ENCODE measurements at places on chromosomes 4 and X.

DNA sequence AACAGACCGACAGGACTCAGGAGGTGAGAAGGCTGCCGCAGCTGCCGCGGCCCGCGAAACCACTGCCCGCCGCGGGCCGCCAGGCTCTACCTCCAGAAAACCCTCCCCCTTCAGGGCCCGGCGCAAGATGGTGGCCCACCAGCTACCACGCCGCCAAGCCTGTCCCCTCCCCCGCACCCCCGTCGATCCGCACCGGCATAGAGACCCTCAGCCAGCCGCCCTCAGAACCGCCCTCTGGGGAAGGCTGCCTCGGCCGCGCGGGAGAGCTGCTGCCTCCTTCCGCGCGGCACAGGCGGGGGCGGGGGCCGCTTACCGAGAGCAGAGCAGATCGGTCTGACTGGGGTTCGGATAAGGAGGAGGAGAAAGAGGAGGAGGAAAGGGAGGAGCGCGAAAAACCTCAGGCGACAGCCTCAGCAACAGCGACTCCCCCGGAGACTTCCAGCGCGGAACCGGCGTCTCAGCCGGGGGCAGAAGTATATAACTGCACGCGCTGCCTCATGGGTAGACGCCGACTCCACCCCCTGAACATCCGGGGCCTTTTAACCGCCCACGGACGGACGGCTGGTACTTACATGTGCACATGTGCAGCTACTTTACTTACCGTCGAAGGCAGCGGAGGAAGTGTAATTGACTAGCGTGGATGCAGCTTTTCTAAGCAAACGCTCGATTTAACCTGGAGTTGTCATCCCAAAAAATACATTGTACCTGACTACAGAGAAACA, at the start of gene ZNF280C:
Gene ZNF280C, minus strand, starts transcription at position 451 of the 722 bp plus-strand sequence. CDS start 8,450 bp downstream, outside the sequence.
- DNase-seq, result peak; percentile 83

DNA sequence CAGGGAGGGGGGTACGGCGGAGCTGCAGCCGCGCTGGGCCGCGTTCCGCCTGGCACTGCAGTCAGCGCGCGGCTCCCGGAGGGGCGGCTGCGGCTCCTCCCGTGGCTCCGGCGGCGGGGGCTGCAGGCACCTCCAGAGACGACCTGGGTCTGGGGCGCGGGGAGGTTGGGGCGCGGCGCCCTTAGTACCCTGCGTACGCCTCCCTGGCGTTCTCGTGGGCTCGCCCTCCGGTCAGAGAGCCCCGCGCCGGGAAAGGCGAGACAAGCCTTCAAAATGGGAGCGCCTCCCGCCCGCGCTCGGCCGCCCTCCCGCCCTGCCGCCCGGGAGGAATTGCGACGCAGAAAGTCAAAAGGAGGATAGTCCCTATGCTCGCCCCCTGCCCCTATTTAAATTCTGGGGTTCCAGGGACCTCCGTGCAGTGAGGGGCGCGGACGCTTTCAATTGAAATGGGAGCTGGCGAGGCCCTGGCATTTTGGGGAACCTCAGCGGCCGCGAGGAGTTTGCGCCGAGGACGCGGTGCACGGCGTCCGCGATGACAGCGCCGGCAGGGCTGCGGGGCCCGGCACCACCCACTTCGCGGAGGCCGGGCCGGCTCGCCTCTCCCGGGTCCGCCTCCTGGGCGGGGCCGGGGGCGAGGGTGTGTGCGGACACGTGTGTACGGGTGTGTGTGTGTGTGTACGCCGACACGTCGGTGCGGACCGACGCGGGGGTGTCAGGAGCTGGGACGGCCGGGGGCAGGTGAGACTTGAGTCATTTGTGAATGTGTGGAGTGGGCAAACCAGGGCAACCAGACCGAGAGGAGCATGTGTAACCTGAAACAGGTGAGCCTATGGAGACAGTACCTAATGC, 544 bp downstream of the HERC3 start:
- peak; percentile 57 for DNase-seq

- no peak for DNase-seq
Measured at GRCh38 chr4:105128208-105128607, 18.5 kb upstream of the TET2 start.

- DNase-seq, result no peak
Measured at GRCh38 chr4:143354990-143355389, 18.3 kb downstream of the GAB1 start.

DNA sequence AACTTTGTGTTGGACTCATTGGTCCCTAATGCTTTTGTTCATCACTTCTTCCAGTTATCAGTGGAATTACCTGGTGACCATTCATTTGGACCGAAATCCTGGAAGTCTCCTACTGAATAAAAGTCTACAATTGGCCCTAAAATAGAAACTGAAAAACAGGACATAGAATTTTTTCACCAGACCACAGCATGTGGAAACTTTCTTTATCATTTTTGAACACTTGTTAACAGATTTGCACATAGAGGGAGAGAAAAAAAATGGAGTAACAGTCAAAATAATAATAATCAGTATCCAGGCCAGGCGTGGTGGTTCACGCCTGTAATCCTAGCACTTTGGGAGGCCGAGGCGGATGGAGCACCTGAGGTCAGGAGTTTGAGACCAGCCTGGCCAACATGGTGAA, 7.1 kb downstream of the EPGN start:
- no peak for DNase-seq

DNA sequence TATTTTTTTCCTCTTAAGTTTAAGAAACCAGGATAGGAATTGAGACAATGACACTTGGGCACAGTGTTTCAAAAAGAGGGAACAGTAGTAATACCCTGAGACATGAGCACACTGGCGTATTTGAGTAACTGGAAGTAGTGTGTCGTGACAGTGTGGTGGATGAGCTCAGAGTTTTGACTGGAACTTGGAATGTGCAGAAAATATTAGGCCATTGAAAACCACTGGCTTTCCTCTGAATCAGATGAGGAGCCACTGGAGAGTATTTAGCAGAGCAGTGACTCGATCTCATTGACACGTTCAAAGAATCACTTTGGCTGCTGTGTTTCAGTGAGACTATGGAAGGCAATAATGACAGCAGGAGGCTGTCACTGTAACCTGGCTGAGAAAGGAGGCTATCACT, 1531.2 kb downstream of the STIM2 start:
- no peak for DNase-seq

- DNase-seq, result no peak
Measured at GRCh38 chrX:9966775-9967408, at the start of gene CLDN34. CLDN34 (plus strand) TSS chrX:9967358; CDS start chrX:9967358, 0 bp downstream.

DNA sequence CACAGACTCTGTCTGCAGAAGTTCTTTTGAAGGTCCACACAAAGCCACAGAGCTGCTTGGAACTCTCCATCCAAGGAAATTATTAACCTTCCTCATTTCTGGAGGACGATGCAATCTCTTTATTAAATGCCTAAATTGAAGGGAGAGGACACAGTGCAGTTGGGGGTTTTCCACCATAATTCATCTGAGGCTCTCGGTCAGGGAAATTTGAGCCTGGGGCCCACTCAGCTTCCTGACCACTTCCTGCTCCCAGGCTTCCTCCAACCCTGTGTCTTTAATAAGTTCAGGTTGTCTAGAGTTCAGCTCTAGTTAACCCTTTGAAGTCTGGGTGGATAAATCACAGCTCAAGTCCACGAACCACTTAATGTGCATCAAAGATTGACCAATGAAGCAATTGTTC, 58.5 kb downstream of the PRPS1 start:
- no peak for DNase-seq

DNA sequence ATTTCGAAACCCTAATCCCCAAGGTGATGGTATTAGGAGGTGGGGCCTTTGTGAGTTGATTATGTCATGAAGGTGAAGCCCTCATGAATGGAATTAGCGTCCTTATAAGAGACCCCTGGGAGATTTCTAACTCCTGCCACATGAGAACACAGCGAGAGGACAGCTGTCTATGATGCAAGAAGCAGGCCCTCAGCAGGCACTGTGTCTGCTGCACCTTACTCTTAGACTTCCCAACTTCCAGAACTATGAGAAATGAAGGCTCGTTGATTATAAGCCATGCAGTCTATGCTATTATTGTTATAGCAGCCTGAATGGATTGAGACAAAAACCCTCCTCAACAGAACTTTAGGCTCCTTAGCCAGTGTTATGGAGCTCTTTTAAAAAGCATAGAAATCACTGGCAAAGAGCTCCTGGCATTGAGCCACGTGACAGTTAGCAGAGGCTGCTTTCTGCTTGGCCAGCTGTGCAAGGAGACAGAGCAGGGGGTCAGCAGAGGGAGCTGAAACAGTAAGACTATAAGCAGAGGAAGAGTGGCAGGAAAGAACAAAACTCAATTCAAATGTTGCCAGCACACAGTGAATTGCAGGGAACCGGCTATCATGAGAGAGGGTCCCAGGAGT, 219.2 kb upstream of the FAT1 start:
- no peak for DNase-seq

Measured in NCI-H2029 (cell line).